Glutamatergic neuron (in vitro differentiated cells): ENCODE measurements at places on chromosomes 6 and 20.

- H3K27ac ChIP-seq, result no peak overlapping the region
- DNase-seq, result no peak
Observed at GRCh38 chr6:11475016-11475415, 62.5 kb upstream of the TMEM170B start.

DNA sequence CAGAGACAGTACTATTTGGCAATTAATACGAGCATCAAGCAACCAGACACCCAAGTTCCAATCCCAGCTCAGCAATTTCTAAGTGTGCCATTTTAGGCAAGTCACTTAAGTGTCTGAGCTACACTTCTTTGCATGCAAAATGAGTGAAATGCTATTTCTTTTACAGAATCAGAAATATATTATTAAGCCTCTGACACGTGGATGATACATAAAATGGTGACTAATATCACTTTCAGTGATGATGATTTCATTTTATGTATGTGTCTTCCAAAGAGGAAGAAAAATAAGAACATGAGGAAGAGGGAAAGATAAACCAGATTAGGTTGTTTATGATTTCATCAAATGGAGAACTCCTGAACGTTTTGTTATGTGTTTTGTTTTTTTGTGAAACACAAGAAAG, 158.6 kb downstream of the TSHZ2 start:
- no peaks in the 10 kb centered on the region for H3K36me3 ChIP-seq
- no peak for DNase-seq
- H3K4me1 ChIP-seq, result peaks cover 3% of the 10 kb centered on the region
- H3K27me3 ChIP-seq, result peaks cover 2% of the 10 kb centered on the region
- H3K4me3 ChIP-seq, result no peak overlapping the region

DNA sequence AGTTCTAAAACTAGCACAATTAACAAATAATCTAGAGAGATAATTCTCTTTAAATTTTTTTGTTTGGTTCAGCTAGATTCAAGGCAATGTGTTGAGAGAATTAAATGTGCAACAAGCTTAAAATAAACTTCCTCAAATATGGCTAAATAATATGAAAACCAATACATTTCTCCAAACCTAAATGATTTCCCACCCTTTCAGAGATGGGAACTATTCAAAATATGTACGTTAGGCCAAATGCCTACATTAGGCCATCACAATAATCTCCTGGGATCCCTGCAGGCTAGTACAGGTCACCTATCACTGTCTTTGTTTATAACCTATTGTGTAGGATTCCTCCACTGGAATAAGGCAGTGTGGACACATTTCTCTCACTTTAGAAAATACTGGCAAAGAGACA, 1.7 kb downstream of the FAXC start:
- no peaks in the 10 kb centered on the region for H3K36me3 ChIP-seq
- peak overlapping the region; percentile 92 for H3K4me3 ChIP-seq
- peaks cover 12% of the 10 kb centered on the region for H3K4me1 ChIP-seq
- no peak for DNase-seq
- peak overlapping the region; percentile 86 for H3K27ac ChIP-seq
- H3K27me3 ChIP-seq, result peaks cover 5% of the 10 kb centered on the region

GRCh38 chr6:57190140-57190539, 18.0 kb downstream of the BAG2 start:
- H3K36me3 ChIP-seq, result no peaks in the 10 kb centered on the region
- H3K27me3 ChIP-seq, result no peaks in the 10 kb centered on the region
- no peaks in the 10 kb centered on the region for H3K4me1 ChIP-seq
- no peak for DNase-seq
- no peak overlapping the region for H3K4me3 ChIP-seq

DNA sequence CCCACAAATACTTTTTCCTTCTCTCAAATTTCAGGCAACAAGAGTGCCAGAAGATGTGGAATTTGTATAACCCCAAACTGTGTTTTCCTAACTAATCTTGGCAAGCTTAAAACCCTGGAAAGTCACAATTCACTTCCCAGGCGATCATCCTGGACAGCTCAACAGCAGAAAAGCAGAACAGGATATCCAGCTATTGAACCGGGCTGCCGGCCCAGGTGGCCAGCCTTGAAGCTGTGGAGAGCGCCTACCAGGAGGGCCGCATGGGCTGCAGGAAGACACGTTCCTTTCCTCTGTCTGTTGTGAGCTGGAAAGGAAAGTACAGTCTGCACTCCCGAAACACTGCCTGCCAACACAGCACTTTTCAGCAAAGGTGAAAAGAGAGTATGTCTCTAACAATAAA, 719.7 kb upstream of the MARCKS start:
- no peak overlapping the region for H3K4me3 ChIP-seq
- H3K36me3 ChIP-seq, result no peaks in the 10 kb centered on the region

- no peaks in the 10 kb centered on the region for H3K4me1 ChIP-seq
- DNase-seq, result no peak
- no peaks in the 10 kb centered on the region for H3K27me3 ChIP-seq
- H3K4me3 ChIP-seq, result no peak overlapping the region
Observed at GRCh38 chr6:50965495-50965894, 146.8 kb downstream of the TFAP2B start.

DNA sequence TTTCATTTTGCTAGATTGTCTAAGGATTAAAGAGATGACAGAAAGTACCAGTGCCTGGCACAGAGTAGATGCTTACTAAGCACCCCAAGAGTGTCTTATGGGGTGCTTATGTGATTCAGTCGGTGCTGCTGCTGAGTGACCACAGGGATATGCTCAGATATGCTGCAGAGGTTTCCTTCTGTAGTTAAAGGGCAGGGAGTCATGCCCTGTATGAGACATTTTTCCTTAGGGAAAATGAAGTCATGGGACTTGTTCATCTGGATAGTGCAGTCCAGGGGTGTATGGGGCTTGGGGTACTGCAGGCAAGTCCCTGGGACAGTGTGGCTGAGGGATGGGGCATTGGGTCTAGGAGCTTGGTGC, 25.1 kb downstream of the TOX2 start:
- peaks cover 3% of the 10 kb centered on the region for H3K27me3 ChIP-seq
- no peak overlapping the region for H3K4me3 ChIP-seq
- peaks cover 2% of the 10 kb centered on the region for H3K4me1 ChIP-seq

- DNase-seq, result peak; percentile 37
- H3K4me1 ChIP-seq, result peaks cover 22% of the 10 kb centered on the region
- no peaks in the 10 kb centered on the region for H3K36me3 ChIP-seq
- H3K4me3 ChIP-seq, result peak overlapping the region; percentile 18
Observed at GRCh38 chr6:129500958-129501739, 208.8 kb downstream of the ARHGAP18 start.

DNA sequence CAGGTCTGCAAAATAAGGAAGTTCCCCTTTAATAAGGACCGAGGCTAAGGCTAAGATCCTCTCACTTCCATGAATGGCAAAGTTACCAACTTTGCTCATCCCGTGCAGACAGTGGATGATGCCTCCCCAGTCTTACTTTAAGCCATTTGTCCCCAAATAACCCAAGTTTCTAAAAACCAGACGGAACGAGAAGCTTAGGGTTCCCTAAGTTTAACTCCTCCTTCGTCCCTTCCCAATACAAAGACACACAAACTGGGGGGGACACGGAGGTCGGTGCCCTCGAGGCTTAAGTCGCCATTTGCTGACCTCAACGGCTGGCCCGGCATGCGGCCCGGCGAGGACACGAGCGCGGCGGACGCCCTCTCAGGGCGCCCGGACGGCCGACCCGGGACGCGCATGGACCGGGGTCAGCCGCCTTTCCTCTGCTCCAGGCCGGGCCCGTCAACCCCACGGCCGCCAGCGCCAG, 527 bp downstream of the FBXO30 start:
- no peak for DNase-seq
- peaks cover 3% of the 10 kb centered on the region for H3K27me3 ChIP-seq
- peaks cover 15% of the 10 kb centered on the region for H3K4me1 ChIP-seq

DNA sequence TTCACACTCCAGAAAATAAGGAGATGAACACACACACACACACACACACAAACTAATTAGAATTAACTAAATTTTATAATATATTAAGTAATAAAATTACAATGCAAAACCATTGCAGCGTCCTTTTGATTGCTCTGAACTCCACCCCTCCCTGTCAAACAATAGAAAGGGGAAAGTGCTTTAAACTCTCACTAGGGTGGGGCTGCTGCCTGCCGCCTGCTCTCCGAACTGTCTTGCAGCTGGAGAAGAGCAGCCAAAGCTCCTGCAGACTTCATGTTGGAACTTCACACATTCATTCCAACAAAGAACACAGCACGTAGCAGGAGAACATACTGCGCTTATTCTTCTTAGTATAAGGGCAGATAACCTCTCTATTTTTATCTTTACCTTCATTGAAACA, 83.2 kb downstream of the GCLC start:
- no peaks in the 10 kb centered on the region for H3K27me3 ChIP-seq
- no peak overlapping the region for H3K27ac ChIP-seq
- no peak overlapping the region for H3K4me3 ChIP-seq
- no peaks in the 10 kb centered on the region for H3K36me3 ChIP-seq
- no peak for DNase-seq
- H3K4me1 ChIP-seq, result no peaks in the 10 kb centered on the region

DNA sequence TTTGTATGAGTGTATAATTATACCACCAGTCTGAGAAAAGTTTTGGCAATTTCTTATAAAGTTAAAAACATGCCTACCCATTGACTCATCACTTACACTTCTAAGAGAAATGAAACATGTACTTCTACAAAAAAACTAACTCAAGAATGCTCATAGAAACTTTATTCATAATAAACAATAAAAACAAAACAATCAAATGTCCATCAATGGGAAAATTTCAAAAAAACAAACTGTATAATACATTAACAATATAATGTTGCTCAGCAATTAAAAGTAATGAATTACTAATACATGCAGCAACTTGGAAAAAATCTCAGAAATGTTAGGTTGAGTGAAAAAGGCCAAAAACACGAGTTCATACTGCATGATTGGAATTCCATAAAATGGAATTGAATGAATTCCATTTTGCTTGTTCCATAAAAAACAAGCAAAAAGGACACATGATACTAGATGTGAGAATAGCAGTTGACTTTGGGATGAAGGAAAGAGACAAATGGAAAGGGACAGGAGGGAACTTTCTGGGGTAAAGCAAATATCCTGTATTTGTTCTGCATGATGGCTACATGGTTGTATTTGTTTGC, 726.6 kb downstream of the RFPL4B start:
- no peak overlapping the region for H3K27ac ChIP-seq
- H3K27me3 ChIP-seq, result no peaks in the 10 kb centered on the region
- no peaks in the 10 kb centered on the region for H3K4me1 ChIP-seq
- DNase-seq, result no peak

- no peaks in the 10 kb centered on the region for H3K36me3 ChIP-seq
- DNase-seq, result peak; percentile 76
- H3K27me3 ChIP-seq, result peaks cover 11% of the 10 kb centered on the region
Observed at GRCh38 chr6:44237021-44237812, 9.7 kb upstream of the HSP90AB1 start.

DNA sequence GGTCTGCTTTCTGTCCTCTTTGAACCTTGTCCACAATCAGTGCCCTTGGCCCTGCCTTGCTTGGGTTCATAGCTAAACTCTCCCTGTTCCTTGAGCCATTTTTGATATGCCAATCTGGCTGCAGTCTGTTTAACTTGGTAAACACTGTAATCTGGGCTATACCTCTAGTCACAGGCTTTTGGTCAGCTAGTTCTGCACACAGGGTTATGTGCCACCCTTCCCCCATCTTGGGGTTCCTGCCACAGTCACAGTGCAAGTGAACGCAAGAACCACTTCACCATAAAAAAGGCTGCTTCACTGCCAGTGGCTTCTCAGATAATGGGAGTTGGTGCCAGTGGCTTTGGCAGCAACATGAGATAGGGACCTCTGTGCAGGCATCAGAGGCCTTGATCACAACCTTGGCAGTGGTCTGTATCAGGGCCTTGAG, 10.9 kb upstream of the ATRN start:
- no peak for DNase-seq
- peaks cover 2% of the 10 kb centered on the region for H3K27me3 ChIP-seq
- H3K36me3 ChIP-seq, result no peaks in the 10 kb centered on the region
- H3K27ac ChIP-seq, result no peak overlapping the region
- H3K4me1 ChIP-seq, result no peaks in the 10 kb centered on the region
- H3K4me3 ChIP-seq, result no peak overlapping the region

DNA sequence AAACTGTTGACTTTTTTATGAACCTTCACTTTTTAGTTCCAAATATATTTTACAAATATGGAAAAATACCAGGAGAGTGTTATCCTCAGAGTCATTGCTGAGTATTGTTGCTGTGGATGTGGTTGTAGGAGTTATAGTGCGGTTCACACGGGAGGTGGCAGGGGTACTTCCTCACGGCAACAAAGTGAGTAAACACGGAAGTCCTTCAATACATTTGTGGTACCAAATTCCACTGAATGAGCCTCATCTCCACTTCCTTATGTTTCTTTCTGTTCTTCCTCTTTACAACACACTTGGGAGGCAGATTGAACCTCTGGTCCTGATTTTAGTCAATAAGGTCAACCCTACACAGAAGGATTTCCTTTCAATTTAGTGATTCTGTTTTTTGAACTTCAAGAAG, 371.8 kb downstream of the BTBD3 start:
- no peak overlapping the region for H3K27ac ChIP-seq
- peaks cover 2% of the 10 kb centered on the region for H3K27me3 ChIP-seq
- H3K36me3 ChIP-seq, result no peaks in the 10 kb centered on the region
- no peak overlapping the region for H3K4me3 ChIP-seq
- no peak for DNase-seq
- H3K4me1 ChIP-seq, result no peaks in the 10 kb centered on the region

DNA sequence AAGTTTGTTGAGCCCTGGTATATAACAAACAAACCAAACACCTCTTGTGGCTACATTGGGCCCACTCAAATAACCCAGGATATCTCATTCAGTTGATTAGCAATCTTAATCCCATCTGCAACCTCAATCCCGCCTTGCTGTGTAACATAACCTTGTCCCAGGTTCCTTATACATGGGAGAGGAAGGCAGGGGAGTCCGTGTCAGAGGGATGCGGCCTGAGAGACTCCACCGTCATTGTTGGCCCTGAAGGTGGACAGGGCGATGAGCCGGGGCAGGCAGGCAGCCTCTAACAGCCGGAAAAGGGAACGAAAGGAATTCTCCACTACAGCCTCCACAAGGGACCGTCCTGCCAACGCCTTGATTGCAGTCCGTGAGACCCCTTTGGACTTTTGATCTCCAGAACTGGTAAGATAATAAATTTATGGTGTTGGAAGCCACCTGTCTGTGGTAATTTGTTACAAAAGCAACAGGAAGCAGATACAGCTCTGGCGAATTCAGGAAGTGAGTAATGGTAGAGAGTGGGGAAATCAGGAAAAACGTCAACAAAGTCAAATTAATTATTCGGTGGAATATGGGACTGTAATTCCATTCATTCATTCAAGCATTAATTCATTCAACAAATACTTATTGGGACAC, 124.5 kb upstream of the SALL4 start:
- H3K27ac ChIP-seq, result no peak overlapping the region
- no peaks in the 10 kb centered on the region for H3K36me3 ChIP-seq
- no peak for DNase-seq

DNA sequence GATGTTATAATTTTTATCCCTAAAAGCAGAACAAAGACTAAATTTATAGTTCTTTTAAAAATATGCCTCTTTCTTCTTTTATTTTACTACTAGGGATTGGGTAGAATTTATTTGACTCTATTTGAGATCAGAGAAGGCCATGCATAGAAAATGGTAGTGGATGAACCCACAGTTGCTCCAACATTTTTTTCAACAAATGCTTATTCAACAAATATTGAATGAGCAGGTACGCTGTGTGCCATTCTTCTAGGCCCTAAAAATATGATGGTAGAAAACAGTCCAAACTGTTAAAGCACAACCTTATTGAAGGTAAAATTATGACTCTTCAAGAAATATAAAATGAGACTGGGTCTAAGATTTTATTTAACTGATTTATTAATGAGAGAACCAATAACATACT, 30.0 kb downstream of the OTOR start:
- no peak overlapping the region for H3K4me3 ChIP-seq
- no peaks in the 10 kb centered on the region for H3K4me1 ChIP-seq
- no peaks in the 10 kb centered on the region for H3K27me3 ChIP-seq
- no peak for DNase-seq
- no peak overlapping the region for H3K27ac ChIP-seq
